ENCODE measurements at places on chromosomes 6 and 20.
A peak's percentile ranks its signal among the peaks of the same experiment; 100 is the strongest.

DNA sequence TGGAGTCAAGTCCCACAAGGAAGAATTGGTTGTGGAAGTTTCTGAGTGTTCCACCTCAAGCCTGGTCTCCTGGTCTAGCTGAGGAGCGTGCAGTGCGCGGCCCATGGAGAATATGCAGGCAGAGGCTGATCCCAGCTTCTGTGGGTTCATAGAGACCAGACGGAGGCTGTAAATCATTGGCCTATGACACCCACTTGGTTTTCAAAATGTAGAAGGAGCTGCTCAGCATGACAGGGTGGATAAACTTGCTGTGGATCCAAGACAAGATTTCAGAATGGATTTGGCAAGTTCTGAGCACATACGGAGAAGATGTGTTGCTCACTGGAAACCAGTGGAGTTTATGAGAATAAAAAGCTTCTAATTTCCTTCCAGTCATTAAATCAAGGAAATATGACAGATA lies 744 bp downstream of the KIF25 start:
- DNase-seq = no peak

- DNase-seq = no peak
Measured at GRCh38 chr6:108052706-108053105, 21.8 kb downstream of the OSTM1 start.

- DNase-seq = no peak
Measured at GRCh38 chr6:135630789-135631376, 133.3 kb upstream of the AHI1 start.

DNA sequence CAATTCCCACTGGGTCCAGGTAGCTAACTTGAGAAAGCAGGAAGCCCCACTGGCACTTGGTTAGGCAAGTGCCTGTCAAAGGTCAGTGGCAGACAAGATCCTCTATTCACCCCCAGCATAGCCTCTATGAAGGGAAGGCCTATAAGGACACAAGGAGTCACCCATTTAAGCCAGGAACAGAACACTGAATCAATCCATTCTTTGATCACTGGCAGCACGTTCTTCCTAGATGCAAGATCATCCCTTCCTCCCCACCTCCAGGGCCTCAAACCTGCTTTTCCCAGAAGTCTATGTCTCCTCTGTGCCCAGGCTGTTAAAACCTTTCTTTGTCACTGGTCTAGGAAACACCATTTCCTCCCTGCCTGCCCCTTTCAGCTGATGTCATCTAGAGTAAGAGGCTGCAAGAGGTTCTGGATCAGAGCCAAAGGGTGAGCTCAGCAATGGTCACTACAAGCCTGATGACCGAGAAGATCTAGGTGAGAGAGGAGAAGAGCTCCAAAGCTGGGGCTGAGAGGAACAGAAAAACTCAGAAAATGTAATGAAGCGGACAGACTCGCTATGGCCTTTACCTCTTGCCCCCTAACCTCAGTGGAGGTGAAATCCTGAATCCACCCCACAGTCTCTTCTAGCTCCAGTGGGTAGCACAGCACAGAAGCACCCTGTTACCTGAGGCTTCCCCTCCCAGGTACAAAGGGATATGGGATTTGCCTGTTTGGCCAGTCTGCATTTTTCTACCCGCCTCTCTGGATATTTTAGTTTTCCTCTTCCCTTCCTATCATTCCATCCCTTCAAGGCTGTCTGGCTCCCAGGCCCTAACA lies 1.8 kb downstream of the GTPBP2 start:
- DNase-seq = no peak

DNA sequence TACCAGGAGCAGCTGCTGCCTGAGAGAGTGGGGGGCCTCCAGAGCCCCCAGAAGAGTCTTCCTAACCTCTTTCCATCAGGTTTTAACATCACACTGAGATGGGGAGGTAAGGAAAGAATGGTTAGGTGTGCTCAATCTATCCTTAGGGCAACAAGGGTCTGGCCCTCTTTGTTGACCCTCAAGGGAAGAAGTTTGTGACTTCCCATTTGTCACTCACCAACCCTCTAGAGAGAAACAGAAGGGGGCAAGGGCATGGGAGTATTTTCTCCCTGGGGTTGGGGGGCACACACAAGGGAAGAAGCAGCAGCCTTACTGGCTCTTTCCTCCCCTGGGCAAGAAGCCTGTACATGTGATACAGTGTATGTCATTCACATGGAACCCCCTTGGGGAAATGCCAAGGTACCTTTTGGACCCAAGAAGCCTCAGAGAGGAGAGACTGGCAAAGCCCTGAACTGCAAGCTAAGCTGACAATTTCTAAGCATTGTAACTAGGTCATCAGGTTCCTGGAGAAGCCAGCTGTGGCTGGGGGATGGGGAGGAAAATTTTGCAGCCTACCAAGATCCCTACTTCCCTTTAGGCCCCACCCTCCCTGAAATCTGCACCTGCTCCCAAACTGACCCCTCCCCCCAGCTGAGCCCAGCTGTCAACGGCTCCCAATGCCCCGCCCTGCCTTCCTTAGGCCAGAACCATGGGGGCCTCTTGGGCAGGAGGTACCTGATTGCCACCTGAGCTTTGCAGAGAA lies 14.5 kb downstream of the BCL2L1 start:
- DNase-seq = no peak

GRCh38 chr6:45737331-45738056 lies 278.2 kb downstream of the CLIC5 start:
- DNase-seq = no peak

- no peak for DNase-seq
Measured at GRCh38 chr6:139172567-139172966, 37.7 kb downstream of the HECA start.

- no peak for DNase-seq
Measured at GRCh38 chr6:30855429-30856075, 28.8 kb upstream of the DDR1 start.

DNA sequence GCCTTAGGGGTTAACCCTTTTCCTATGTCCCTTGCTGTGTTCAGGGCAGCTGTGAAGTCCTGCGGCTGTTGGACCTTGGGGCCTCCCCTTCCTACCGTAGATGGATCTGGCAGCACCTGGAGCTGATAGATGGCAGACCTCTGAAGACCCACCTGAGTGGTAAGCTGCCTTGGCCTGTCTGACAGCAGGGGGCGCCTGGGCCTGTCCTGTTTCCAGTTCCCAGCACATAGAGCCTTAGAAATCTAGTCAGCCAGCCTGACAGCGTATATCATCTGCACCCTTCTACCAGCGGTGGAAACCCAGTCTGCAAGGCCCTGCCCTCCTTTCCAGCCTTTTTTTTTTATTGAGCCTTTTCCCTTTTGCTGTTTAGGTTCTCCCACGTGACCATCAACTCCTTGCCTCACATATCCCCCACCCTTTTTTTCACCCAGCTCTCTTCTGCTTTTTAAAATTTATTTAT lies 26.6 kb downstream of the CNBD2 start:
- peak; percentile 67 for DNase-seq

GRCh38 chr6:157163434-157164159 lies 159.7 kb downstream of the TMEM242 start:
- no peak for DNase-seq

DNA sequence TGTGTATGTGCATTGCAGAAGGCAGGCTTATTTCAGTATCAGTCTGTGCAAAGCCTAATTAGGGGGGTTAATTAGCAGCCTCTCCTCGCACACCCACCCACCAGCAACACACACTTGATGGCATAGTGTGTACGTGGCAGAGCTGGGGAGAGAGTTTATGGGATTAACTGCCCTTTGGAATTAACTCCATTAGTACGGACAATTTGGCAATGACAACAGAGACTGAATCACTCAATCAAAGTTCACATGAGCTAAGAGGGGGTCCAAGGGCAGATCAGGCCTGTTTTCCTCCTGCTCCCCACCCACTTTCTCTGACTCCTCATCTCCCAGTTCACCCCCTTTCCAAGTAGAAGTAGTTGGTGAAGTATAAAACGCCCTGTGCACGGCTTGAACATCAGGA lies 69.5 kb downstream of the LRFN2 start:
- DNase-seq = no peak

- no peak for DNase-seq
Measured at GRCh38 chr20:45867819-45868176, 10.4 kb downstream of the ZSWIM3 start.

DNA sequence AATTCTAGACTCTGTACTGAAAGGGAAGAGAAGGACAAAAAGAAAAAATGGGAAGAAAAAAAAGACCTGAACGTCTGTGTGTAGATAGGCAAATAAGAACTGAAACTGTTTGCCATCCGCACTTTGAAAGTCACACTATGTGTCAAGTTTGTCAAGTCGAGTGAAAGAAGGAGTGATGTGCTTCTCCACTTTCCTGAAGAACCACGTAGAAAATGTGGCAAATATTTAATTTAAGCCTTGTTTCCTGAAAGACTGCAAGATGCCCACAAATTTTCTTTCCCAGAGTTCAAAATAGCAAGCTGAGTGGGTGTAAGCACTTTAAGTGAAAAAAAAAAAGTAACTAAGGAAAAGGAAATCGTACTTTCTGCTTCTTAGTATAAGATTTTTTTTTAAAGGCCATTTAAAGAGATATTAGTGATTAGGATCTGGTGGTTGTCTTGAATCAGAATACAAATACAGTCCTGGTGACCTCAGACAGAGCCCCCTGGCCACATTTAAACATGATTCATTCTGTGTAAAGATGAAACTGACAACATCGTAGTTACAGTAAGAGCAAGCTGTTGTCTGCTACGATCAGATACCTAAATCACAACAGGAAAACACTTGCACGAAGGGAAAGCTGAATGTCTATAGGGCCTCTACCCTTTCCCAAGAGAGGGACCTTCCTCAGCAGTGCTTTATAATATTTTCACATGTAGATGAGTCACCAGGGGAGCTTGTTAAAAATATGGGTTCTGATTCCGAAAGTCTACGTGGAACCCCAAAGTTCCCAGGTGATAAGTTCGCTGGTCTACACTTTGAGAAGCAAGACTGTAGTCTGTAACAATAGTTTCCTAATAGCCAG lies 102.3 kb downstream of the HIVEP2 start:
- no peak for DNase-seq

GRCh38 chr6:12976366-12976765 lies 259.8 kb downstream of the PHACTR1 start:
- no peak for DNase-seq

DNA sequence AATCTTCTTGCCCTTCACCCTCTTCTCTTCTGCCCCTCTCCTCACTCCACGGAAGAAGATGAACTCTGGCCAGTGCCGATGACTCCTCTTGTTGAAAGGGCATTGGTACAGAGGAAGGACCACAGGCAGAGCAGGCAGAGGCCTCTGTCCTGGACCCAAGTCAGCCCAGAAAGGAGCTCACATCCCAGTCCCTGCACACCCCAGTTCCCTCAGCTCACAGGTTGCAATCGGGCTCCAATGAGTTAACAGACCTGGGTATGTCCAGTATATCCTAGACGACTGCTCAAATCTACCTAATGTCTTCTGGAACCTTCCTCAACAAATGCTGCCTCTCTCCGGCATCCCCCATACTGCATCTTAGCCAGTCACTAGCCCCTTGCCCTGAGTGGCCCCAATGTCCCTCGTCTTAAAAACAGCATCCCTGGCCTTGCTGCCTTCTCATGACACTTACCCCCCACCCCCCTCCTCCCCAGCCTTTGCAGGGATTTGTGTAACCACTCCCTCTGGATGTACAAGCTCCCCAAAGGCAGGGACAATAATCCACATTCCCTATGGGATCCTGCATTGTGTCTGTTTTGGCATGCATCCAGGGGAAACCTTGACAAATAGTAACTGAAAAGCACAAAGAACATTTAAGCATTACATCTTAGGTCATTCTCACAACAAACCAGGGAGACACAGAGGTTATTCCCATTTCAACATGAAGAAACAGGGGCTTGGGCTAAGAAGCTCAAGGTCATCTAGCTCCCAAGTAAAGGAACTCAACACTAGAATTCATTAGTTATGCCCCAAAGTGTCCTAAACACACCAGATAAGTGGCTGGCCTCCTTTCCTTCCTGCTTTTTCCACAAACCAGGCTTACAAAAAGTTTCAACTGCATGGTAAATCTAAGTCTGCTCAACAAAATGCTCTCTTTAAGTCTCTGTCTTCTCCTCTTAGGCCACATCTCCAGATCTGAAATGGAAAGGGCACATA lies 45.1 kb downstream of the TRERF1 start:
- DNase-seq = no peak

GRCh38 chr20:43717616-43717995 lies 9.2 kb downstream of the GTSF1L start:
- no peak for DNase-seq

DNA sequence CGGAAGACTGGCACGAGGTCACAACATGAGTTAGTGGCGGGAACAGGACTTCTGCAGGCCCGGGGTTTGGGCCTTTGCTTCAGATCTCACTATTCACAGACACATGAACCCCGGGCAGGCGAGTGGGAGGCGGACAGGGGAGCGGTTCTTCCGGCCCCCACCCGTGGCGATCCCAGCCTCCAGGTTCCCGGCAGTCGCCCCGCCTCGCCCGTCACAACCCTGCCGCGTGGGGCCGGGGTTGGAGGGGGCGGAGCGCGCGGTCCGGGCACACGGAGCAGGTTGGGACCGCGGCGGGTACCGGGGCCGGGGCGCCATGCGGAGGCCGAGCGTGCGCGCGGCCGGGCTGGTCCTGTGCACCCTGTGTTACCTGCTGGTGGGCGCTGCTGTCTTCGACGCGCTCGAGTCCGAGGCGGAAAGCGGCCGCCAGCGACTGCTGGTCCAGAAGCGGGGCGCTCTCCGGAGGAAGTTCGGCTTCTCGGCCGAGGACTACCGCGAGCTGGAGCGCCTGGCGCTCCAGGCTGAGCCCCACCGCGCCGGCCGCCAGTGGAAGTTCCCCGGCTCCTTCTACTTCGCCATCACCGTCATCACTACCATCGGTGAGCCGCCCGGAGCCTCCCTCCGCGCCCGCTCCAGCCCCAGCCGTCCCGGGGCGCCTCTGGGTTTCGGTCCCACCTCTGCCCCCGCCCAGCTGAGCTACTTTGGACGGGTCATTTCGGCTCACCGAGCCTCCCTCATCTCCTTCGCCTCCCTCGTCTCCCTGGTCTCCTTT lies at the start of gene KCNK15:
Gene KCNK15 (plus strand): TSS at position 268 of the 769 bp plus-strand sequence. CDS start 46 bp downstream, at position 314.
- DNase-seq = no peak

- DNase-seq = no peak
Measured at GRCh38 chr6:13278164-13278563, 50.2 kb downstream of the TBC1D7 start.

- DNase-seq = no peak
Measured at GRCh38 chr6:16136621-16137450, 8.0 kb downstream of the MYLIP start.

- DNase-seq = peak; percentile 3
Measured at GRCh38 chr6:147204060-147204785, at the start of gene STXBP5. Gene STXBP5, plus strand, starts transcription at chr6:147204417. Its CDS starts 116 bp downstream, at chr6:147204533.

- no peak for DNase-seq
Measured at GRCh38 chr6:47254906-47255305, 54.8 kb downstream of the TNFRSF21 start.

GRCh38 chr6:30915591-30915946 lies 1.5 kb downstream of the VARS2 start:
- no peak for DNase-seq

GRCh38 chr20:25310268-25310920 lies 62.5 kb downstream of the PYGB start:
- peak; percentile 6 for DNase-seq

DNA sequence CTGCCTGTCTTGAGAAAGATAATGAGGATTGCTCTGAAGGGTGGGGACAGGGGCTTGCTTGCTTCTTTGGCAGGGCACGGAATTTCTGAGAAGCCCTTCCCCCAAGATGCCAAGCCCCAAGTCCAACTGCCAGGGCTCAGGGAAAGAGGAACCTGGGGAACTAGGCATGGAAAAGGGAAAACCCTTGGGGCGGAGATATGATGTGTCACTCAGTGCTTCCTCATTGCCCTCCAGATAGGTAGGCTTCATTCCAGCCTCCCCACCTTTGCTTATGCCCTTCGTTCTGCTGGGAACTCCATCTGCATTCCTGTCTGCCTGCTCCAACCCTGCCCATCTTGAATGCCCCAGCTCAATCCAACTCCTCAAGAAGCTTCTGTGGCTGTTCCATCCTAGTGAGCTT lies 61.2 kb downstream of the VEGFA start:
- DNase-seq = no peak

Data from stimulated activated CD8-positive, alpha-beta memory T cell treated with anti-CD3 and anti-CD28 coated beads, Interleukin-4, amount 100 ng/mL, for 1 hour (primary cell).